Activated naive CD4-positive, alpha-beta T cell treated with anti-CD3 and anti-CD28 coated beads for 36 hours (primary cell): ENCODE measurements at places on chromosomes 2 and 18. TPM values are rescaled to one million over a fixed set of nuclear protein-coding genes. Genes with fewer than 3 reads are reported as not detected.

DNA sequence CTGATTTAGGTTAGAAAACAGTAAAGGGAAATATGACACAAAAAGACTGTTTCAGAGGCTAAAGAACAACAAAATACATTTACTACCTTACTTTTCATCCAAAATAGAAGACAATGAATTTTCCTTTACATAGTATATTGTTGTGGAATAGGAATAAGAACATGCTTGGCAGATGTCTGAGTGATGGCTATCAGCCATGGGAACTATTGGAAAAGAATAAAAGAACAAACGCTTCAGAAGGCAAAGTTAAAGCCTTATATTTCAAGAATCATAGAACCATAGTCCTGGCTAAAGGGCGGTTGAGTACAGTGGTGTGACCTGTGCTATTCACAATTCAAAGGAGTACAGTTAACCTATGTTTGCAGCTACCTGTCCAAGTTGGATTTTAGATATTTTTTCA is 73.9 kb upstream of the NRXN1 start:
- no peaks in the 10 kb centered on the region for H3K36me3 ChIP-seq
- no peak for DNase-seq
- H3K4me3 ChIP-seq = no peak overlapping the region
- H3K27ac ChIP-seq = no peak overlapping the region
- no peaks in the 10 kb centered on the region for H3K27me3 ChIP-seq

GRCh38 chr2:133163111-133163510 is 405.2 kb downstream of the NCKAP5 start:
- H3K4me3 ChIP-seq = no peak overlapping the region
- no peak for DNase-seq
- no peak overlapping the region for H3K27ac ChIP-seq

DNA sequence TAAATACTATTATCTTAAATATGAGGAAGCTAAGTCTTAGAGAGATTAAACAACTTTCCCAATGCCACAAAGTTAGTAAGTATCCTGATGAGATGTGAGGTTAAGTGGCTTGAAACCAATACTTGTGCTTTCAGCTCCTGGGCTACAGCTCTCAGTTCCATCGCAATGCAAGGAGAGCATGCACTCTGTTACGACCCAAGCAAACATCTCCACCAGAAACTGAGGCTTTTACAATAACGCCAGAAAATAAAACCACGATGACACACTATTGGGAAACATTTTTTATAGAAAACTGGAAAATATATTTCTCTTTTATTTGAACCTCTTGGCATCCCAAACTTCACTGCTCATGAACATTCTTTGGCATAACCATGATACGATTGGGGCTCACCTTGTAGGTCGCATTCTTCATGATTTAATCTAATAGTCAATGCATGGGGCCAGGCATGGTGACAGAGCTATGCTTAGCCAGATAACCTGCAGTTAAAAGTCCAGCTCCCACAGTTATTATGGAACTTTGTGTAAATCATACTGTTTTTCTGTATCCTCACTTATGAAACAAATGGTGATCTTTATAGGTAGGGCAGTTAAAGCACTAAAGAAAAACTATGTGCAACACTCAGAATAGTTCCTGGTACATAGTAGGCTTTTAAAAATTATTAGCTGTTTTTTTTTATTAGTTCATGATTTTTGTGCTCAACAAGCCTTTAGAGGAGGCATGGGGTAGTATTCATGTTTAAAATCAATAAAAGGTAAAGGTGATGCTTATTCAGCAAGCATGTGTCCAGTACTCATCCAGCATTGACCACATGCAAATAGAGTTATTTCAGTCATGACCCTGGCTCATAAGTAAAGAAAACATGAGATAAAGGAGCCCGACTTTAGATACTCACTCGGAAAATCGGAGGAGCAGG is 238.3 kb upstream of the TRIB2 start:
- H3K27me3 ChIP-seq = no peaks in the 10 kb centered on the region
- no peaks in the 10 kb centered on the region for H3K4me1 ChIP-seq
- no peak overlapping the region for H3K4me3 ChIP-seq

Gene GULP1
- total RNA-seq = not detected
